NB4 (cell line): ENCODE measurements at places on chromosomes 2 and 18.
A peak's percentile ranks its signal among the peaks of the same experiment; 100 is the strongest.

DNA sequence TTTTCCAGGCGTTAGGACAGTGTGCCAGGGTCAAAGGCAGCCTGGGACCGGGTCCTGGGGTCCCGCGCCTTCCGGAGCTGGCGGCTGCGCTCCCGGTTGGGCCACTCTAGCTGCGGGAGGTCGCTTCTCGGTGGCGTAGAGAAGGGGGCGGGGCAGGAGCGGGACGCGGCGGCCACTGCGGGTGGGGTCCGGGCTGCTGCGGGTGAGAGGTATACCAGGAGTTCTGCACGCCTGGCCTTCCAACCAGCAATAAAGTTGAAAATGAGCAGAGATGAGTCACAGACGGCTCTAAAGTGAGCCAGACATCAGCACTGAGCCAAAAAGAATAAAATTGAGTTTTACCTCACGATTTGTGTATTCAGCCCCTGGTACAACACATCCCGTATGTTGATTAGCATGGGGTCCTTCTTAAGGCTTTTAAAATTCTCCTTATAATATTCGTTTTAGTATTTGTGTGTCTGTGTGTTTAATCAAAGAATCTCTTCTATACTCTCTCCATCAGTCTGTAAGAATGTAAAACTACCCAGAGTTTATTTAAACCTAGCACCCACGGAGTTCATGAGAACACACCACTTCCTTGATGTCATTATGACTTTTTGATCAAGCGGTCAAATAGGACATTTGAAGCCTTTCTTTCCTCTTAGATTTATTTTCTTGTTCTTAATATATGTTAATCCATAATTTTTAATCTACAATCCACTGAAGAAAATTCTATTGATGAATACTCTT lies at the start of gene C1GALT1C1L:
Gene C1GALT1C1L (minus strand): TSS at position 108 of the 729 bp plus-strand sequence. CDS start 107 bp downstream, at position 1.
- peak; percentile 79 for DNase-seq

DNA sequence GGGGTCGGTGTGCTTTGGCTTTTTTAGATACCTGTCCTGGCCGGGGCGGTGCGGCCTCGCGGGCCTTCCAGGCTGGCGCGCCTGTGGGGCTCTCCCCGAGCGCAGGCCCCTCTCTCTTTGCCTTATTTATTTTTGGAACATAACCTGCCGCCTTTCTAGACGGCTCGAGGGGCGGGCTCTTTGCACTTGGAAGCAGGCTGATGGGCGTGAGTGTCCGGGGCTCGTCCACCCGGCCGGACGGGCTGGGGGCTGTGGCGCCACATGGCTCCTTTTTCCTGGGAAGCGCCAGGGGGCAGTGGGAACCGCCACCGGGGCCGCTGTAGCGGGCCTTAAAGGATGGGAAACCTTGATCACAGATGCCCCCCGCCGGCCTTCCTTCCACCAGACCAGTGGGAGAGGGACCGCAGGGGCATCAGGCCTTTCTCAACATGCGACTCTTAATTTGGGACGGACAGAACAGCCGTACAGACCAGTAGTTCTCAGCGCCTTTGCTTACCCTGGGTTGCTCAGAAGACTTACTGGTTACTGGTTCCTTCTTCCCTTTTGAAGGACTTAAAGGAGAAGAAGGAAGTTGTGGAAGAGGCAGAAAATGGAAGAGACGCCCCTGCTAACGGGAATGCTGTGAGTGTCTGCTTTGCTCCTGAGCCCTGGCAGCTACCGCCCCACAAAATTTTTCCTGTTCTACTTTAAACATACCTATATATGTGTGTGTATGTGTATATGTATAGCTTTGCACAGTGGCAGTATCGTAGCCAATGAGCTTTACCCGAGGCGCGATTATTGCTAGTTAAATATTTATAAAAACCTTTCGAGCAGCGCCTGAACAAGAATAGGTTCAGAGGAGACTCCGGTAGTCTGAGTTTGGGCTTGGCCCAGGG lies 2.7 kb downstream of the PTMA start:
- DNase-seq, result peak; percentile 61

- DNase-seq, result peak; percentile 25
These were observed 12.4 kb downstream of the HS6ST1 start for GRCh38 chr2:128306081-128306930.

- no peak for DNase-seq
These were observed 43.9 kb upstream of the CNOT11 start for GRCh38 chr2:101208830-101209229.

- DNase-seq, result no peak
These were observed 111.6 kb upstream of the DNMT3A start for GRCh38 chr2:25453199-25453905.

- no peak for DNase-seq
These were observed 71.2 kb downstream of the MBP start for GRCh38 chr18:77061281-77061945.

- DNase-seq, result no peak
These were observed 48.7 kb downstream of the WDPCP start for GRCh38 chr2:63539416-63540162.

DNA sequence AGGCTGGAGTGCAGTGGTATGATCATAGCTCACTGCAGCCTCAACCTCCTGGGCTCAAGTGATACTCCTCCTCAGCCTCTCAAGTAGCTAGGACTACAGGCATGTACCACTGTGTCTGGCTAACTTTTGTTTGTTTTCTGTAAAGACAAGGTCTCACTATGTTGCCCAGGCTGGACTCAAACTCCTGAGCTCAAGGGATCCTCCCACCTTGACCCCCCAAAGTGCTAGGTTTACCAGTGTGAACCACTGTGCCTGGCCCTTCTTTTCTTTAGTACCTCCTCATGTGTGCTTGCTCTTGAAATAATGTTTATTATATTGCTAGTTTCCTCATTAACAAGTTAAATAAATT lies 19.0 kb upstream of the COBLL1 start:
- no peak for DNase-seq

GRCh38 chr2:135783439-135783838 lies 41.8 kb downstream of the UBXN4 start:
- DNase-seq, result no peak

DNA sequence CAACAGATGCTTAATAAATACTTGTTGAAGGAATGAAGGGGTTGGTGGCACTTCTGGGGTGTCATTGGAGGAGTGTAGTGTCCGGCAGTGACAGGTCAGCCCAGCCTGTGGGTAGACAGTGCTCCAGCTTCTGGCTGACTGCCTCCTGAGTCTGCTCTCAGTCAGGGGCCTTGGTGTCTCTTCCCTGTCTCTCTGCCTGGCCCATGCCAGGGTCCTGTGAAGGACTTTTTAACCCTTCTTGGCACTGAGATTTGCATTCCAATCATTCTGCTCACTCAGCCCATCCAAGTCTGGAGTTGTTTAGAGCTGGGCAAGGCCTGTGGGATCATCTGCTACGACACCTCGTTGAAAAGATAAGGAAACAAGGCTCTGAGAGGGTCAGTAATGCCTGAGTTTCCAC lies 1.4 kb upstream of the KCNK3 start:
- no peak for DNase-seq

GRCh38 chr2:238636269-238637073 lies 209.7 kb downstream of the ASB1 start:
- no peak for DNase-seq

- DNase-seq, result peak; percentile 20
These were observed 404.0 kb downstream of the ADCYAP1 start for GRCh38 chr18:1308686-1309085.

DNA sequence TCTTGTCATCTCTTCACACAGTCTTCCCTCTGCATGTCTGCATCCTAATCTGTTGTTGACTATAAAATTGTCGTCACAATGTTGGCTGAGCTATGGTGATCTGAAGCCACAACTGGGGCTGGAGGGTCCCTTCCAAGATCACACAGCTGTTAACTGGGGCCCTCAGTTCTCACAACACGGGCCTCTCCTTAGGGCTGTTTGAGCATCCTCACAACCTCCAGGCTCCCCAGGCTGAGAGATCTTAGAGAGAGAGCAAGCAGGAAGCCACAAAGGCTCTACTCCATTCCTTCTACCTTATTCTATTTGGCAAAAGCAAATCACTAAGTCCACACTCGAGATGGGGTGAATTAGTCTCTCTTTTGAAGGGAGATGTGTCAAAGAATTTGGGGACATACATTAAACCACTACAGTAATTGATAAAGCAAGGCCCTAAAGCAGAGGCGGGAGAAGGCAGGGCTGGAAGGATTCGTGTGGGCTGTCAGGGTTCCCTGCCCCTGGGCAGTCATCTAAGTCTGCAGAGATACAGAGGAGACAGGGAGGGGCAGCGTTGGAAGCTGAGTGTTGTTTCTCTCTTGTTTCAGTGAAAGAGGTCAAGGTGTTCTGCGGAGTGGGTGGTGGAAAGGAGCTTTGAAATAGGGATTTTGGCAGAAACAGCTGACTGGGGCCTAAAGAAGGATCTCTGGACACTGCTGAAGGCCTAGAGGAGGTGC lies 15.9 kb downstream of the MYO7B start:
- DNase-seq, result no peak

GRCh38 chr2:55985406-55985805 lies 61.8 kb upstream of the EFEMP1 start:
- peak; percentile 20 for DNase-seq

DNA sequence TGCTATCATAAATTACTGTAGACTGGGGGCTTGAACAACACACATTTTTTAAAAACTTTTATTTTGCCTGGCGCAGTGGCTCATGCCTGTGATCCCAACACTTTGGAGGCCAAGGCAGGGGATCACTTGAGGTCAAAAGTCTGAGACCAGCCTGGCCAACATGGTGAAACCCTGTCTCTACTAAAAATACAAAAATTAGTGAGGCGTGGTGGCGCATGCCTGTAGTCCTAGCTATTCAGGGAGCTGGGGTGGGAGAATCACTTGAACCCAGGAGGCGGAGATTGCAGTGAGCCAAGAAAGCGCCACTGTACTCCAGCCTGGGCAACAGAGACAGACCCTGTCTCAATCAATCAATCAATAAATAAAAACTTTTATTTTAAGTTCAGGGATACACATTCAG lies 9.1 kb downstream of the KCNK3 start:
- no peak for DNase-seq

GRCh38 chr2:190210471-190210870 lies 109.2 kb downstream of the HIBCH start:
- no peak for DNase-seq

GRCh38 chr2:45755585-45756335 lies 104.3 kb downstream of the PRKCE start:
- no peak for DNase-seq

DNA sequence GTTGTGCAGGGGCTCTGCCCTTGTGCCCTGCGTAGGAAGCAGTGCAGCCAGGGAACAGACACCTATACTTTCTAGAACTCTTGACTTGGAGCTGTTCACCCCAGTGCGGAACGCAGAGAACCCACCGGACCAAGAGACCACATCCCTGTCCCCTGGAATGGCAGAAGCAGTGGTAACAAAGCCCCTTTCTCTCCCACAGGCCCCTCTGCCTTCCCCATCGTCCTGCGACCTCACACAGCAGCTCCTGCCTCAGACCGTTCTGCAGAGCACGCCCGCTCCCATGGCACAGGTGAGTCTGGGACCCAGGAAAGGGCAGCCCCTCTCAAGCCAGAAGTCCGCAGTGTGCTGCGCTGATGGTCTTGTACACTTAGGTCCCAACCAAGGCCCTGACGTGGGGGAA lies 24.6 kb upstream of the RPL31 start:
- DNase-seq, result no peak

DNA sequence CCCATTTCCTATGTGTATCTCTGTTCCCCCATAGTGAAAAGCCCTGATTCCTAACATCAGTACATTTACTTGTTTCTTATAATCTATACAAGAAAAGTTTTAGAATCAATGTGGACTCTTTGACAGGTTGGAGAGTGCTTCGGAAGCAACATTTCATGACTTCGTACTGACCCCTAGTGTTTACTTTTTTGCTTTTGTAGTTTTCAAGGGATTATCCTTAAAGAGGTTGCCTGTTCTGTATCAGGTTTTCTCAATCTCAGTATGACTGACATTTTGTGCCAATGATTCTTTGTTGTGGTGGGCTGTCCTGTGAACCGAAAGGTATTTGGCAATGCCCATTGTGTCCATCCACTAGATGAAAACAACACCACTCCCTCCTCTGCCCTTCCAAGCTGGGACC lies 43.3 kb upstream of the SERPINB2 start:
- DNase-seq, result peak; percentile 62

GRCh38 chr2:20282916-20283592 lies 58.1 kb upstream of the SDC1 start:
- no peak for DNase-seq

GRCh38 chr18:3595369-3596273 lies 145.6 kb downstream of the TGIF1 start:
- peak; percentile 78 for DNase-seq

DNA sequence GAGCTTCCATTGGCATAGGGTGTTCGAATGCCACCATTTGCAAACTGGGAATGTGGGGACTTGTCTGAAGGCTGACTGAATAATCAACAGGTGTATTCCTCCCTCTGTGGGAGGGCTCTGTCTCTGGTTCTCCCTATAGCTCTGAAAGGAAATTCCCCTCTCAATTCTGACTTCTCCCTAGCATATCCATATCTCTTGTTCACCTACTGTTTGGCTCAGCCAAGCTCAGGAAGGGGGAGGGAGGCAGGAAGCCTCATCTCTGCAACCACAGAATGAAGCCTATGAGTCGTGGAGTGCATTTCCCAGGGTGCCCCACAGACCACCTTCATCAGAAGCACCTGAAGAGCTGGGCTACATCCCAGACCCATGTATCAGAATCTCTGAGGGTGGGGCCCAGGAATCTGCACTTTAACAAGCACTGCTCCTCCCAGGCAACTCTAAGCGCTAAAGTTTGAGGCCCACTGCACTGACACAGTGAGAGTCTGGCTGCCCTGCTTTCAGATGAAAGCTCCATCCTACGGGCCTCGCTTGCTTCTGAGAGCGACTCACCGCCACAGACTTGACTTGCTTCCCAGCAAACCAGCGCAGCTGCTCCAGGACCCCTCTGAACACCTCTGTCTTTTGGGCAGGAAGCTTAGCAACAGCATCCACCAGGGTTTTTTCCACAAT lies 32.0 kb downstream of the XDH start:
- no peak for DNase-seq

DNA sequence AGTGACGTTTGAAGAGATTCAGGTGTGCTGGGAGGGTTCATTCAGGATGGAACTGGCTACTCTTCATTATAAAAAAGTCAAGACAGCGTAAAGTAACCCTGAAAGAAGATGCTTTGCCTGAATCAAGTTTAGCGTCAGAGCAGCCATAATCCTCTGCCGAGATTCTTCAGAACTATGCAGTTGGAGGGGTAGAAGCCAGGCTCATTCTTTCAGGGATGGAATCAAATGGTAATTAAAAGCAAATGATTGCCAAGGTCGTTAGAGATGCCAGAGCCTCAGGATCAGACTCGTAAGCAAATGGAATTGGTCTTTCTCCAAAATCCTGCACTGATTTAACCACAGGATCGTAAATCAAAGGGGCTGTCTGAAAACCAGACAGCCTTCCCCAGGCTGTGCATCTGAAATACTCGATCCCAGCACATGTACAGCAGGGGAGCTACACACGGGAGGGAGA lies 21.9 kb downstream of the APCDD1 start:
- DNase-seq, result no peak

GRCh38 chr18:23703057-23703986 lies 14.1 kb downstream of the LAMA3 start:
- DNase-seq, result peak; percentile 67

- peak; percentile 54 for DNase-seq
These were observed 31.3 kb upstream of the RAPGEF4 start for GRCh38 chr2:172704072-172704936.

DNA sequence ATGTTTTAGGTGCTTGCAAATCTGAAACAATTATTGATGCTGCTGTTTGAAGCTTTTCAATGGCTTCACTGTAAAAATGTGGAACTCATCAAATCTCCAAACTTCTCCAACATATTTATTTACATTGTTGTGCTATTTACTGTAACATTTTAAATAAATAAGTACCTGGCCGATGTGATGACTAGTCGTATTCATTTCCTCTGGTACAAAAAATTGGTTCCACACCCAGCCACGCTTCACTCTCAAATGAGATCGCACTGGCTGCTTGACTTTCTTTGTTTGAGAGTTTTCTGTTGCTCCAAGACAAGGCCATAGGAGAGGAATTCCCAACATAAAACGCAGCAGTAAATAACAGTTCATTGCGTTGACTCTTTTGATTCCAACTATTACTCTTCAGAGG lies 32.0 kb downstream of the CDH19 start:
- no peak for DNase-seq
